ENCODE measurements at places on chromosomes 7 and 10. TPM values are rescaled to one million over a fixed set of nuclear protein-coding genes. Genes with fewer than 3 reads are reported as not detected.

Gene NPFFR1
- polyA plus RNA-seq = 0.06 TPM

Gene ACTL6B
- polyA plus RNA-seq = not detected

DNA sequence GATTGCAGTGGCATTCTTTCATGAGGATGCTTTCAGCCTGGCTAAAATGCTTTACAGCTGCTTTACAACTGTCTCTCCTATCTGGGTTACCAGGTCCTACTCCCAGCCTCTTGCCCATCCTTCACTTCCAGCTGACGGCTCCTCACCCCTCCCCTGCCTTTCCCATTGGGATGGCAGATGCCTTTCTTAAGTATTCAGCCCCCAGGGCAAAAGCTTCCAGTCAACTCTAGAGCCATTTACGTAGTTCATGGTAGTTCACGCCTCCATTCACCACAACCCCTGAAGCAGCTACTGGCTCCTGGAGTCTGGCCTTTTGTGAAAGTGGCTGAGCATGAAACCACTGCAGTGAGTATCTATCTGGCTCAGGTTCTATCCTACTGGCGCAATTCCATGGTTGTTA lies 17.2 kb upstream of the BMPER start:
- DNase-seq = no peak

Gene ADCY1
- polyA plus RNA-seq = 0.38 TPM
